ENCODE measurements at places on chromosomes 4 and X.

- no peak for DNase-seq
Observed at GRCh38 chrX:116607776-116608175, 145.0 kb upstream of the CT83 start.

GRCh38 chr4:25032126-25032525, 1.4 kb upstream of the LGI2 start:
- DNase-seq = no peak

- no peak for DNase-seq
Observed at GRCh38 chrX:106451933-106452332, 159.8 kb upstream of the RADX start.

GRCh38 chrX:9271789-9272525, 192.9 kb upstream of the TBL1X start:
- no peak for DNase-seq

GRCh38 chr4:48254381-48255071, 15.1 kb downstream of the TEC start:
- no peak for DNase-seq

DNA sequence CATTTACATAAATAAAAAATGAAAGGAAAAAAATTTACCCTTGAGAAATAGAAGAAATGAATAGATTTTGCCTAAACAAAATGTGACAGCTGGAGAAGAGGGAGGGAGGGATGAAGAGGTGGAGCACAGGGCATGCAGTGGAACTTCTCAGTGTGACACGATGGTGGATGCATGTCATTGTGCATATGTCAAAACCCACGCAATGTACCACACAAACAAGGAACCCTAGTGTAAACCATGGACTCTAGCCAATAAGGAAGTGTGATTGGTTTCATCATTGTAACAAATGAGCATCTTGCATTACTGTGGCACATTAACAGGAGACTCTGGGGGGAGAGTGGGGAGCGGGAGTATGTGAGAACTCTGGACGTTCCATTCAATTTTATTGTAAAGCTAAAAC, 58.6 kb downstream of the GATB start:
- DNase-seq = no peak

GRCh38 chrX:79079477-79079876, 65.0 kb upstream of the GPR174 start:
- DNase-seq = no peak

DNA sequence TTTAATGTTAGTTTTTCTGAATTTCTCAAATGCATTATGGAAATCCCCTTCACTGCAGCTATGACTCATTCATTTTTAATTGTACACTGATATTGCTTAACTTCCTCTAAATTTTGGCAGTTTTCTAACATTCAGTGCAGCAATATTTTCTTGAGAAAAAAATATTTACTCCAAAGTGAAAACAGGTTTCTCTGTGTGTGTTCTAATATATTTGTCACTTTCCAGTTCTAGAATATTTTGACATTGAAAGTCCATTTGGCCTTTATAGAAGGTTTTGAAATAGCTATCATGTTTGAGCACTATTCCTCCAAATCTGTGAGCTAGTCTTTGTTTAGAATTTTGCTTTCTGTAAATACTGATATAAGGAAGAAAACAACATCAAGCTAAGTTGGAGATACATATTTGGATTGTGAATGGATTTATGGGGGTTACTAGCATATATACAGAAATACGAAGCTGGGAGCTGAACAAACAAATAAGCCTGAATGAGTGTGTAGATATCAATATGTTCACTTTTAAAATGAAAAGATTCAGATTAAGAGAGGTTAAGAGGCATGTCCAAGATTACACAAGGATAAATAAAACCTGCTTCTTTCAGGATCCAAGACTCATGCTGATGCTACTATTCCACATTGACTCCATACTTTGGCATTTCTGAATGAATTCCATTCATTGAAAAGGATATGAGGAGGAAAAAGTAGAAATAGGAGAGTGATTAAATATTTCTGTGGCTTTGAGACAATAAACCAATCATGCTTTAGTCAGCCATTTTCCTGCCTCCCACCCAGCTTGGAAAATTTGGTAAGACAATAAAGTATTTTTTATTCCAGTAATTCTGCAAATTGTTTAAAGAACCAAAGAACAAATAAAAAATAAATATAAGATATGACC, 57.3 kb upstream of the SLIT2 start:
- no peak for DNase-seq

DNA sequence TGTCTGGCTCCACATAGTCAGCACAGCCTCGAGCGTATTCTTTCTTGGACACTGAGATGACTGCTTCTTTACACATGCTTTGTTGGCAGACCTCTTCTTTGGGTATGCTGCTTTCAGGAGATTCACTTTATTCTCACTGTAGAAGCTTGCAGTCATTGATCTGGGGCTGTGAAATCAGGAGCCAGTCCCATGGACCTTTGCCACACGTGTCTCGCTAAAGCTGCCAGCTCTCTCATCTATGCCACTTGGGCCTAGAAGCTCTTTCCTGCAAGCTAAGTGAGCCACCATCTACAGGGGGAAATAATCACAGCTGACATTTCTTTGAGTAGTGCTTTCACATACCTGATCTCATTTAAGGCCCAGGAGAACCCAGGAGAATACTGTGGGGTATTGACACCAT, 5.0 kb downstream of the RASL11B start:
- DNase-seq = no peak

DNA sequence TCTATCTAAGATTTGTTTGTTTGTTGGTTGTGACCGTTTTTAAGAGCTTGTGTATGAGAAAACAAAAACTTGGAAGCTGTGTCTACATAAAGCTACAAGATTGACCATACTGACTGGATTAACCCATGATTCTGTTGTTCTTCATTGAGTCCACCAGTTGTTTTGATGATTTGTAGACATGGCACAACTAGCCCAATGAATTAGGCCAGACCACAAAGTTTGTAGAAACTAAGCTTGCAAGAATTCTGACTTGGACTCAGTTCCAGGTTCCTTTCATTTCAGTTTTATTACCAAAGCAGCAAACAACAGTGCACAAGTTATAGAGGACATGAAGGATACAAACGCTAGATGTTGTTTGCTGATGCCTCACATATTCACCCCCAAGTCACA, 119.3 kb downstream of the RASGEF1B start:
- no peak for DNase-seq

DNA sequence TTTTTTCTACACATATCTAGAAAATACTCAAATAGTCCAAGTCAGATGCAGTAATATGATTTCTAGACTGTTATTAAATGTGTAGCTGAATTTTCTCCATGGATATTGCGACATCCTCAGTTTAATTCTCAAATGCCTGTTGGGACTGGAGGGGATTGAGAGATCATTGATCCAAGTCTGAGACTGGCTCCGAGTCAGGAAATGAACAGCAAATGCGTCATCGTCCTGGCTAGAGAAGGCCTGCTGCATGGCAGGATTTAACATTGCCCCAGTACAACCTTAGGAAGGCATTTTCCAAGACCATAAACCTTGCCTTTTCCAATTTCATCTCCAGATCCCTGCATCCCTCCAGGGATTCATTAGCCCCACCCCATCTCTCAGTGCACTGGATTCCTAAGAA, 56.6 kb upstream of the SLC6A14 start:
- DNase-seq = no peak

DNA sequence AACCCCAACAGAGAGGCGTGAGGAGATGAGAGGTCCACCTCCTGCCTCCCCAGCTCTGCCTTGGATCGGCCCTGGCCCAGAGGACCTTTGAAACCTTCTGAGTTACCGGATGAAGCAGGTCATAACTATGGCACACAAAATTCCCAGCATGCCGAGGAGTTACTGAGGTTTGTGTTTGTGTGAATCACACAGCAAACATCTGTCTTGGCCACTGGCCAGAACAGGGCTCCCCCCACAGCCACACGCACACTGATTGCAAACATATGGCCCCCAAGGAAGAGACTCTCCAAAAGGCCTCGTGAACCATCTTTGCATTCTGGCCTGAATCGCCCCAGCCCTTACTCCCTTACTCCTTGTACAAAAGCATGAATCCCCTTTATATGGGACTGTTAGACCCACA, 18.9 kb downstream of the RPS4X start:
- DNase-seq = no peak

DNA sequence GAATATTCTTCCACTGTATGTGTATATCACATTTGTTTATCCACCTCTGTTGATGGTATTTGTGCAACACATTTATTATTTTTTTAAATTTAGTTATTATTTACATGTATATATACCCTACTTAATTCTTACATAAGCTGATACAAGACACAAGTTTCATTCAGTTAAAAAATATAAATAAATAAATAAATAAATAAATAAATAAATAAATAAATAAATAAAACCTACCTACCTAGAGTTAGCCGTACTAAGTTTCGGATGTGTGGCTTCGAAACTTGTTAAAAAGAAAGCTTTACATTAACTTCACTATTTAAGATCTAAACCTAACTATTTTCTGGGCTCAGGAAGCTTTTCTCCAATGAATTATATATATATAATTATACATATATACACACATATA, 23.3 kb upstream of the REPS2 start:
- no peak for DNase-seq

- no peak for DNase-seq
Observed at GRCh38 chr4:73619346-73619745, 890 bp downstream of the RASSF6 start.

- no peak for DNase-seq
Observed at GRCh38 chr4:187065396-187065795, 341.7 kb upstream of the FAT1 start.

DNA sequence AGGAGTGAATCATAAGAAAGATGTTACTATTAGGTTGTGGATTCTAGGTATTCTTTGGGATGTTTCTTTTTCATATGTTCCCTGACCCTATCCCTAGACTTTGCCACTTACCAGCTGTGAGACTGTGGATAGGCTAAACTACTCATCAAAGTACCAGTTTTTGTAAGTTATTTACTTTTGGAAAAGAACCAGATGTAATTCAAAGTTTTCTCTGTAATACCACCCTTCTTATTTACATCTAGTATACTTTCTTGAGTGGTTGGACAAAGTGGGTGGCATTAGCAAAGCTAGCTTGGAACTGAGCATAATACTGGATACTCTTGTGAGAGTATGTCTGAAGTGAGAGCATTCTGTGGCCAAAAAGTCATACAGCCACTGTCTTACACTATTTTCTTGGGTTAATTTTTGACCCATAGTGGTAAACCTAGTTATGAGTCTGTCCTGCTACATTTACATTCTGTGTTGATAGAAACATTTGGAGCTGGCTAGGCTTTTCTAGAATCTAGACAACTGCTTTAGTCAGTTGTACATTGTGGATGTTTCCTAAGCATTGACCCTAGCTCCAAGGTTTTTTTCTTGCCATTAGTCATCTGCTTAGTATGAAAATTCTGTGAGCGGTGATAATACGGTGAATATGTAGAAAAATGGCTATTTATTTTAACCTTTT, 41.7 kb downstream of the KDM6A start:
- no peak for DNase-seq

- no peak for DNase-seq
Observed at GRCh38 chr4:48130100-48130499, 4.0 kb downstream of the TXK start.

DNA sequence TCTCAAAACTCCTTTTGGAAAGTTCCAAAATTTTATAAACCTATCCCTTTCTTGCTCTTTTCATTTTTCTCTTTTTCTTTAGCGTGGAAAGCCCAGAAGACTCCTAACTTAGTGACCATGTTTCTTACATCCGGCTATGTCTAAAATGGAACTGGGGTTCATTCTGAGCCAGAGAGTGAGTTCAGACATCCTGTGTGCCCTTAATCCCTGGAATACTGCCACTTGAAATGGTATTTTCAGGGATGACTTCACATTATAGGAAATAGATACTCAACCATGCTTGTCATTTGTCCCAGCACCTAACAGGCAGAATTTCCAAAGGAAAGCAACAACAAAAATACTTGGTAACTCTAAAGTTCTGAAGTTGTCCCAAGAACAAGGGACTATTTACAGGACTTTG, 379.6 kb downstream of the ARHGAP24 start:
- DNase-seq = no peak

DNA sequence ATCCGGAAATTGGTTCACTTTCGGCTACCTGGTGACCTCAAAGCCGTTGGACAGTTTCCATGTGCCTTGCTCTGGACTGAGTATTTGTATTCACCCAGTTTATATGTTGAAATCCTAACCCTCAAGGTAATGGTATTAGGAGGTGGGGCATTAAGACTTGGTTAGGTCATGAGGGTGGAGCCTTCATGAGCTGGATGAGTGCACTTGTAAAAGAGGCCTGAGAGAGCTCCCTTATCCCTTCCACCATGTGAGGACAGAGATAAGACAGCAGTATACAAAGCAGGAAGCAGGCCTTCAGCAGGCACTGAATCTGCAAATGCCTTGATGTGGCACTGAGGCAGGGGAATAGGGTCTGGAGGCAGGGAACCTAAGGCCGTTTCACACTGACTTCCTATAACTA, 5.3 kb upstream of the OPHN1 start:
- no peak for DNase-seq

DNA sequence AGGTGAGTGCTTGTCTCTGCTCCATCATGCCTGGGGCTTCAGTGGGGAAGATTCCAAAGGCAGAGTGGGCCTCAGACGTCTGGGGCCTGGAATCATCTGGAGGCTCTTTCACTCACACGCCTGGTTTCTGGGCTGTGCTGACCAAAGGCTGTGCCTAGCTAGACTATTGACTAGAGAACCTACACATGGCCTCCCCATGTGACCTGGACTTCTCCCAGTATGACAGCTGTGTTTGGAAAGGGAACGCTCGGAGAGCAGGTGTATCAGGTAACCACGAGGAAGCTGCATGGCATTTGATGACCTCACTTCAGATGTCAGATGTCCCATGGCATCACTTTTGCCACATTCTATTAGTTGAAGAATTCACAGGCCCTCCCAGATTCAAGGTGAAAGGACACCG, 51.0 kb downstream of the ADGRL3 start:
- DNase-seq = no peak

GRCh38 chrX:153032397-153033118, 23.7 kb upstream of the PNMA3 start:
- DNase-seq = peak; percentile 66

- DNase-seq = no peak
Observed at GRCh38 chrX:124476562-124476961, 130.2 kb downstream of the SH2D1A start.
